Activated CD8-positive, alpha-beta memory T cell treated with anti-CD3 and anti-CD28 coated beads, Interleukin-2, amount 10 ng/mL, durations not matched to agents 7 days and 5 days (primary cell): ENCODE measurements at places on chromosomes 3 and 15.

- peak; percentile 59 for DNase-seq
These were observed 19.9 kb downstream of the KLF13 start for GRCh38 chr15:31346367-31347066.

DNA sequence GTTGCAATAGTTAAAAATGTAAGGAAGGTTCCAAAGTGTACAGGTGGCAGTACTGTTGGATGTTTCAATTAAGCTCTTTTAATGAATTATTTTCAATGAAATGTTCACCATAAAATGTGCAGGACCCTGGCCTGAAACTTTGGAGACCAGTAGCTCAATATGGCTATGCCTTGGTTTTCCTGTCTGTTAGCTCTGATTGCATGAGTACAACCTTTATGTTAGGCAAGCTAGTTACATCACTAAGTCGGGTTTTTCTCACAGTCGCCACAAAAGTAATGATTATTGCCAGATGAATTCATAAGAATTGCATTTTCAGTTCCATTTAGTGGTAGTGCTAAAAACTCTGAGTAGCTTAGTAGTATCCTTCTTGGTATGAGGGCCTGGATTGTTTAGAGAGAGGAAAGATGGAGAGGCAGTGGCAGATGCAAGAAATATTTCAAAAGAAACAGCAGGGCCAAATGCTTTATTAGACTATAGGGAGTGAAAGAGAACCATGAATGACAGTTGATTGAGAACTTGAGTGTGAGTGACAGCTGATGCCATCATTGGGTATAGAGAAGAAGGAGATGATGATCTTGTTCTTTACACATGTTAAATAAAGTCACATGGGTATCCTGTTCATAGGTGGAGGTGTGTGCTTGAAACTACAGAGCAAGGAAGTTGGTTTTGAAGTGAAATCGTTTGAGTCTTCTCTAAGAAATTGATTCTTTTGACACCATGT lies 109.5 kb downstream of the AKAP13 start:
- DNase-seq, result no peak

GRCh38 chr3:10205451-10206165 lies 40.9 kb downstream of the IRAK2 start:
- no peak for DNase-seq

- DNase-seq, result no peak
These were observed 563.5 kb upstream of the CCDC54 start for GRCh38 chr3:106813742-106814141.

DNA sequence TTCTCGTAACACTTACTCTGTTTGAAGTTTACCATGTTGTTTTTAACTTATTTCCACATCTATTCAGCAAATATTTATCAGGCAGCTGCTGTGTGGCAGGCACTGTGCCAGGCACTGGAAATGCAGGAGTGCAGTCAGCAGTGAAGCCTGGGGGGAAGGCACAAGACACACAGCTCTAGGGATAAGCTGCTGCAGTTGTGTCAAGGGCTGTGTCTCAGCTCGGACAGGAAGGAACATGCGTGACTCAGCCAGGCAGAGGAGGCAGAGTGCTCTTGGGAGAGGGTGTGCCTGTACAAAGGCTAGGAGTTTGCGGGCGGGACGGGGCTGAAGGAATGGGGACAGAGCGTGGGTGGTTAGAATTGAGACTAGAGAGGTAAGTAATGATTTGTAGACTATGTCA lies 24.7 kb downstream of the LYSMD4 start:
- DNase-seq, result no peak

DNA sequence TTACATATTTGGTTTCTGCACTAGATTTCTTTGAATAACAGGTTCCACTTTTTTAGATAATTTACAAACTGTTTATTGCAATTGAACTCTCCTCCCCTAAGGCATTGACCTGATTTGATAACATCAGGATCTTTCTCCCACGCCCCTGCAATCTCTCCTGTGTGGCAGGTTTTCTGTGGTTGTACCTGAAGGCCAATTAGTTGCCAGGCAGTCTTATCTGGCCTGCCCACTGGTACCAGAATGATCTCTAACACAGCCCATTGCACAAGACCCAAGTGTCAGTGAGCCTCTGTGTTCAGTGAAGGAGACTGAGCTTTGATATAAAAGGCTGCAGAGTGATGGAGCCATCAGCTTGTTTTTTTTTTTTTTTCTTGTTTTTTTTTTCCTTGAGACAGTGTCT lies 3.3 kb downstream of the ACAD9 start:
- DNase-seq, result no peak

- DNase-seq, result no peak
These were observed 33.1 kb downstream of the IL1RAP start for GRCh38 chr3:190546881-190547510.

- DNase-seq, result no peak
These were observed 156.6 kb downstream of the NR1D2 start for GRCh38 chr3:24101676-24102168.

- DNase-seq, result no peak
These were observed 11.0 kb downstream of the TBL1XR1 start for GRCh38 chr3:177186306-177186705.

DNA sequence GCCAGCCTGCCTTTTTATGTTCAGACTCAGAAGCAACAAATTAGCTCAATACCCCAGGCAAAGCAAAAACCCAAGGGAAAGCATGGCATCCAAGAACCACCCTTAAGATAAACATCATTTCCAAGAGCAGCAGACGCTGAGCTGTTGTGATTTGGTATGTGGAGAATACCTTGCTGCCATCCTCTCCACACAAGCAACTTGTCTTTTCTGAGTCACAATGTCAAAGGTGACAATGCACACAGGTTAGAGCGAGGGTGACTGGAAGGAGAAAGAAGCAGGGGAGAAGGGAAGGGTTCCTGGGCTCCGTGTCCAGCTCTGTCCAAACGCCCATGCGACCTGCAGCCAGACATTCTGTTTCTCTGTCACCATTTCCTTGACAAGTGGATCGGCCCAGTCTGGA lies 6.0 kb downstream of the PCSK6 start:
- no peak for DNase-seq
